ENCODE measurements at places on chromosomes 3 and 15. TPM values are rescaled to one million over a fixed set of nuclear protein-coding genes. Genes with fewer than 3 reads are reported as not detected.

GRCh38 chr3:66413151-66413751 is 87.6 kb downstream of the LRIG1 start:
- DNase-seq: no peak

The SPTSSB gene
- not detected for total RNA-seq

DNA sequence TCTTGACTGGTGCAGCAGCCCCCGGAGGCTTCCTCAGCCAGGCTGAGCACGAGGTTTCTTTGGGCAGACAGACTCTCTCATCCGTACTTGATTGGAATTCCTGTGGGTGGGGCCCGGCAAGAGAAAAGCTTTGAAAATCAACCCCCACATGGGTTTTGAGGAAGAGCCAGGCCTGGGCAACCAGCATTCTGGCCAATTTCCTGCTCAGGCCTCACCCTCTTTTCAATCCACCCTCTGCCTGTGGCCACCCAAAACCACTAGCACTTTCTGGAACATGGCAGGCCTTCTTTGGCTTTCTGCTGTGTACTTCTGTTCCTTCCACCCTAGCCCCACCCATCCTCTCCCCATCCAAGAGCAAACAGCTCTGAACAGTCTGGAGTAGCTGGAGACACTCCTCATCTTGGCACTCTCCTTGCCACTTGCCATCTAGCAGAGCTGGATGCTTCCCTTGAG is 5.9 kb downstream of the MYO5C start:
- DNase-seq: no peak

- DNase-seq: no peak
Observed at GRCh38 chr15:25783607-25784540, 79.3 kb downstream of the ATP10A start.

- no peak for DNase-seq
Observed at GRCh38 chr3:54046641-54047214, 75.6 kb upstream of the CACNA2D3 start.

DNA sequence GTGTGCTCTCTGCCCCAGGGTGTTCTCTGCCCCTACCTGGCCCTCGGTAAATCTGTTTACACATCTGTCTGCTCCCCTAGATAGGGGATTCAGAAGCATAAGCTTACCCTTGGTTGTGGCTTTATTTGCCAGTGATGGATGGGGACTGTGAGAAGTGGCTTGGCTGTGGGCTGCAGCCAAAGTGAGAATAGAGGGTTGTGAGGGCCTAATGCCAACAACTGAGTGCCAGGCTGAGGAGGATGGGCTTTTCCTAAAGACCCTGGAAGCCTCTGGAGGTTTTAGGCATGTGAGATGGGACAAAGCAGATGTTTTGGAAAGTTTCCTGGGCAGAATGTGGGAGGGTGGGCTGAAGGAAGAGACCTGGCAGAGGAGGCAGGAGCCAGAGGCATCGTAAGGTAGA is 15.4 kb upstream of the APEH start:
- DNase-seq: no peak

The CKMT1A gene
- not detected for total RNA-seq

DNA sequence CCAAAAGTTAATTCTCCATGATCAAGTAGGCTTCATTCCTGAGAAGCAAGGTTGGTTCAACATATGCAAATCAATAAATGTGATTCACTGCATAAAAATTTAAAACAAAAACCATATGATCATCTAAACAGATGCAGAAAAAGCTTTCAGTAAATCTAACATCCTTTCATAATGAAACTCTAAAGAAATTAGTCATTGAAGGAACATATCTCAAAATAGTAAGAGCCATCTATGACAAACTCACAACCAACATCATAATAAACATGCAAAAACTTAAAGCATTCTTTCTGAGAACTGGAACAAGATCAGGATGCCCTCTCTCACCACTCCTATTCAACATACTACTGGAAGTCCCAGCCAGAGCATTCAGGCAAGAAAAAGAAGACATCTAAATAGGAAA is 254.1 kb downstream of the AGBL1 start:
- DNase-seq: no peak

DNA sequence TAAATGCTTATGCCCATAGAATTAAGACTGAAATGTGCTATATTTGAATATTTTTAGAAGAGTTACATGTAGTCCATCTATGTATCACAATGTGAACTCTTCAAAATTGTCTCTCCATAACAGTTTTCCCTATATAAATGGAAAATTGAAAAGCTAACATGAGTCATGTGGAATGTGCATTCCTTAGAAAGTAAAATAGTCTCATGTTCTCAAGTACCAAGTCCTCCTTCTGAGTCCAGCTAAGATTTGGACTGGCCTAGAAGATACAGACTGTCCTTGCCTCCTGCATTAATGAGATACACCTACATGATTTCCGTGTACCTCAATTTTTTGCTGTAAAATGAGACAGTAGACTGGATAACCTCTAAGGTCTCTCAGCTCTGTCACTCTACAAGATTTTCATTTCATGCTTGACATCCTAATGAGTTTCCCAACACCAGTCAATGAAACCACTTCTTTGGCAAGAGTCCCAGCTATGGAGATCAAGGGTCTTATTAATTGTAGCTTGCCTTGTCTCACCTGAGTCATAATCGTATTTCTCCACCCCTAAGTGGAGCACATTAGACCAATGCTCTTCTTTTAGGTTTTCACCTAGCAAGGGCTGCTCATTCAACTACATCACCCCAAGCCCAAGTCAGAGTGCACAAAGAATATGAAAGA is 350.6 kb upstream of the IL12A start:
- no peak for DNase-seq

The DUOXA2 gene
- not detected for total RNA-seq

The SSUH2 gene
- total RNA-seq: 0.51 TPM

GRCh38 chr3:142215106-142215505 is 10.3 kb downstream of the GK5 start:
- DNase-seq: peak; percentile 66

DNA sequence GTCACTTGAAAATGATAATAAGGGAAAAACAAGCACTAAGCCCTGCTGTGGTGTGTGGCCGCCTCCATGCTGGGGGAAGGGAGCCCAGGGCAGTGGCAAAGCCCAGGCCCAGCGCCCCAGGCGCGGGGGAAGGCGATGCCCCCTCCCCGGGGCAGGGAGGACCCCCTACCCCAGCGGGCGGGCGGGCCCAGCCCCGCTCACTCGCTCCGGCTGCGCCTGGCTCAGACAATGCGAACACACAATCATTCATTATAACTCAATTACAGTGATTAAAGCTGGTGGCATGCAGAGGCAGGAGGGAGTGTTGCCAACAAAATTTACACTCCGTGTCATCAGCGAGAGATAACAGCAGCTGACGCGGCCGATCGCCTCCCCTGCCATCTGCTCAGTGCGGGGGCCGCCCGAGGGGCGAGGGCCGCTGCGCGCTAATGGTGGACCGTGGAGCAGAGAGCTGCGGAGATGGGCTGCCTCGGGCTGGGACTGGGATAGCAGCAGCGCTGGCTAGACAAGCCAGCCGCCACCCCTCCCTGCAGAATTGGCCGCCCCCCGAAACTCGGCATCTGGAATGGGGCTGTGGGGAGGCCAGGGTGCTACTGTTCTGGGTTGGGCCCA is 64.1 kb downstream of the TLE3 start:
- DNase-seq: no peak

- DNase-seq: no peak
Observed at GRCh38 chr3:101154401-101154800, 161.2 kb upstream of the ABI3BP start.

The SLITRK3 gene
- total RNA-seq: not detected

The NR1I2 gene
- not detected for total RNA-seq

- no peak for DNase-seq
Observed at GRCh38 chr3:106566277-106566676, 697.5 kb upstream of the CBLB start.

DNA sequence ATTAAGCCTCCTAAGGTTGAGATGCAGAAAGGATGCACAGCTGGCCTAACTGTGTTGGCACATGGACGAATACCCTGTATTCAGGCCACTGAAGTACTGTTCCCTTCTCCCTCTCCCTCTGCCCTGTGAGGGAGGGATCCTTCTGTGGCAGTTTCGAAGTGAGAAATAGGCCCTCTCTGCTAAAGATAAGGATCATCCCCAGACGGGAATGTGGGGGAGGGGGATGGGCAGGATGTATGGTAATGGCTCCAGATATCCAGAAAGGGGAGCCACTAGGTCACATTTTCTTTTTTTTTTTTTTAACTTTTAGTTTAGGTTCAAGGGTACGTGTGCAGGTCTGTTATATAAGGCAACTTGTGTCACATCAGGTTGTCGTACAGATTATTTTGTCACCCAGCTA is 463.1 kb downstream of the TBL1XR1 start:
- no peak for DNase-seq

The MAN2A2 gene
- total RNA-seq: 24.4 TPM

- DNase-seq: no peak
Observed at GRCh38 chr3:165768680-165769079, 68.5 kb downstream of the BCHE start.

- DNase-seq: no peak
Observed at GRCh38 chr3:99699841-99700240, 61.4 kb downstream of the COL8A1 start.

The ITGA11 gene
- total RNA-seq: 6.0 TPM

DNA sequence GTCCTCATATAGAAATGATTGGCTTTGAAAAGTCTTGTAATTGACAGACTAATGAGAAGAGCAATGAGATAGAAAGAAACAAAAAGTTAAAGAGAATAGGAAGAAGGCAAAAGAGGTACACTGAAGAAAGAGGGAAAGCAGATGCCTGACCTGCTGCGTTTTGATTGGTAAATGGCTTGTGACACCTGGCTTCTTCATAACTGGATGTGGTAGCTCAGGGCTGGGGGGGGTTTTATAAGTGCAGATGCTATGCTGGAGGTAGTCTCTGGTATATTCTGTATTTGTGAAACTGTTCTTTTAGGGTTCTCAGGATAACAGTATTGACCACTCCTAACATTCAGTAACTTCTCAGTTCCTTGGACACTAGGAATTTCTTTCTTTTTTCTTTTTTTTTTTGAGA is 1.4 kb downstream of the STARD9 start:
- DNase-seq: no peak

DNA sequence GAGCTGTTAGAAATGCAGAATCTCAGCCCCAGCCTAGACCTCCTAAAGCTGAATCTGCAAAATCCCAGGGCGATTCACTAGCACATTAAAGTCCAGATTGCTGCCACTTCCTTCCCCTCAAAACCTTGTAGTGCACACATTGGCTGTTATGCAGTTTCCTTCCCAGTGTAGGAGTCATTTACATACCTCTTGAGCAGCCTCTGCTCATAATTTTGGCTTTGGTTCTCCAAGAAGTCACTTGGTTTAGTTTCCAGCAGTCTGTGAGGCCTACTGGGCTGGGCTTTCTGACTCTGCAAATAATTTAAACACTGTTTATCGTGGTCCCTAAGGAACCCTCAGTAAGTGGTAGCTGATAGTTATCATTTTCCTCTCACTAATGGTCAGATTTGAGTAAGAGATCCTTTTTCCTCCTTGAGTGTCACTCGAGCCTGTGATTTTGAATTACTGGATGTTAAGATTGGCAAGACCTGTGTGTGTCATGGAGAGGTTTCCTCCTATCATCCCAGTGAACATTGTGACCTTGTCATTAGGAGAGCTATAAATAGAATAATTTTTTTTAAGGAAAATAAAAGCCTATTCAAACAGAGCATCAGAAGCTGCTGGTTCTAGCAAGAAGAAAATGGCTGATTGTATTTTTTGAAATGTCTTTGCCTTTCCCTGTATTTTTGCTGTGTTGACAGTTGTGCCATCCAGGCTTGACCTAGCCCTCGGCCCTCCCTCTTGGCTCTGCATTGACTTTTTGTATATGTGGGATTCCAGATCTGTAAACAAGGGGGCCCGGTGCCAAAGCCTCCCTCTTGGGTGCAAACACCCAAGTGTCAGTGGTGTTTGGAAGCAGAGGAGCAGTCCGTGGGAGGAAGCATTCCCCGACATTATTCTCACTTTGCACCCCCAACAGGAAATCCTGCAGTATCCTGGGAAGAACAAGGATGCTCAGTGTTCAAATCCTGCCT is 134.8 kb upstream of the ANKRD28 start:
- DNase-seq: no peak

- DNase-seq: no peak
Observed at GRCh38 chr3:124361566-124361965, 368.7 kb upstream of the UMPS start.

GRCh38 chr15:33616475-33616874 is 305.7 kb downstream of the RYR3 start:
- no peak for DNase-seq

GRCh38 chr15:33448961-33449606 is 138.3 kb downstream of the RYR3 start:
- no peak for DNase-seq

DNA sequence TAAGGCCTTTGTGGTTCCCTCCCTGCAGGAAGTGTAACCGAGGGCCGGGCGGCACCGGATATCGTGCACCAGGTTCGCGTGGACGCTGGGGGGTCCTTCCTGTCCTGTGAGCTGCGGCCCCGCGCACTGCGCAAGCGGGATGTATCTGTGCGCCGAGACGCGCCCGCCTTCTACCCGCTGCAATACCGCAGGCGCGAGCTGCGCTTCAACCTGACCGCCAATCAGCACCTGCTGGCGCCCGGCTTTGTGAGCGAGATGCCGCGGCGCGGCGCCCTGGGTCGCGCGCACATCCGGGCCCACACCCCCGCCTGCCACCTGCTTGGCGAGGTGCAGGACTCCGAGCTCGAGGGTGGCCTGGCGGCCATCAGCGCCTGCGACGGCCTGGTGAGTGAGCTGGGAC is 35.9 kb downstream of the SAXO2 start:
- DNase-seq: no peak

- no peak for DNase-seq
Observed at GRCh38 chr3:37262816-37263393, 88.5 kb upstream of the LRRFIP2 start.

GRCh38 chr15:55526559-55527036 is 18.6 kb upstream of the DNAAF4 start:
- peak; percentile 62 for DNase-seq

The SLC22A14 gene
- under 0.01 TPM for total RNA-seq

- peak; percentile 6 for DNase-seq
Observed at GRCh38 chr3:143973259-143974021, 1.8 kb downstream of the DIPK2A start.

The C3orf70 gene
- total RNA-seq: 3.5 TPM

DNA sequence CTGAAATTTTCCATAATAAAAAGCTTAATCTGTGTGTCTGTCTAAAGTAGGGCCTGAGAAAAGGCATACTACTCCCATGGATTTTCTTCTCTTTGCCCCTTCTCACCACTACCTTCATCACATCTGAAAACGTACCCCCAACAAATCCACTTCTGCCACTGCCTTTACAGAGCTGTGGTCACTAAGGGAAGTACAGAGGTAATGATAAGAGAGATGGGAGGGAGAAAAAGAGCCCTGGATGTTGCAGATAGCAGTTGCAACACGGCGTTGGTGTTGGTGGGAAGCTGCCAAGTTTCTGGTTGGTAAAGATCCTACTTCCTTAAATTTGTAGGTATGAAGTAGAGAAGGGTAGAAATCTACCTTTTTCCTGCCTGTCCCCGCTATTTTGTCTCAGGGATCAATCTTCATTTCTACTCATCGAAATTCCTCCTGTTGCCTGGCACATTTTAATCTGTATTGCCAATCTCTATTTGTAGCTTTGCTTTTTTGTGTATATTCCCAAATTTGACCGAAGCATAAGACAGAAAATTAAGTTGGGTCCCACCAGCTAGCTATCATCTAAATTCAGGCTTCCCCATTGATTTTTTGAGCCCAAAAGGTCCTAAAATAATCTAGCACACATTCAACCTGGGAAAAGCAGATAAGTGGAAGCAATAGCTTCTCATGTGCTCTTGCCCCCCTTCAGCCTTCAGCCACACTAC is 102.9 kb downstream of the TFDP2 start:
- no peak for DNase-seq

GRCh38 chr3:145776782-145777408 is 384.1 kb downstream of the PLOD2 start:
- peak; percentile 71 for DNase-seq

GRCh38 chr3:42839616-42840015 is 30.4 kb downstream of the ACKR2 start:
- DNase-seq: peak; percentile 58

- DNase-seq: no peak
Observed at GRCh38 chr3:99921986-99922385, 104.3 kb downstream of the CMSS1 start.
